ENCODE measurements at places on chromosomes 16 and 17. TPM values are rescaled to one million over a fixed set of nuclear protein-coding genes. Genes with fewer than 3 reads are reported as not detected.

DNA sequence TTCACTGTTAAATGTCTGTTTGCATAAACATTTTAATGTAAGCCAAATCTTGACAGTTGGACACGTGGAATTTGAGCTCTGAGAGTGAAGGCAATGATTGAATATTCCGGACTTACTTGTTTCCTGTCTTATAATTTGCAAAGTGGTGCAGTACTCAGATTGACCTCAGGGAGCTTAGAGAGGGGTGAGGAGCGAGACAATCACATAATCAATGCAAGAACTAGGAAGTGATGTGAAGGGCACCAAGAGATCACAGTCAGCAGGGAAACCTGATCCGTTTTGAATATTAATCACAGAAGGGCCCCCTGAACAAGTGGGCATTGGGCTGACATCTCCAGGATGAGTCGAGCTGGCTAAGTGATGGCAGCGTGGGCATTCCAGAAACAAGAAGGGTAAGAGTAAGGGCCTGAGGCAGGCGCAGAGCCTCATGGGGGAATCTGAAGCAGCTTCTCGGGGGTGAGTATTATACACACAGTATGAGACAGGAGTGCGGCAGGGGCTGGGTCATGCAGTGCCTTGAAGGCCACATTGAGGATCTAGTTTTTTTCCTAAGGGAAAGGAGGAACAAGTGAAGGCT lies 26.1 kb downstream of the TEX2 start:
- DNase-seq = no peak

SOST gene
- total RNA-seq = 34.3 TPM

DNA sequence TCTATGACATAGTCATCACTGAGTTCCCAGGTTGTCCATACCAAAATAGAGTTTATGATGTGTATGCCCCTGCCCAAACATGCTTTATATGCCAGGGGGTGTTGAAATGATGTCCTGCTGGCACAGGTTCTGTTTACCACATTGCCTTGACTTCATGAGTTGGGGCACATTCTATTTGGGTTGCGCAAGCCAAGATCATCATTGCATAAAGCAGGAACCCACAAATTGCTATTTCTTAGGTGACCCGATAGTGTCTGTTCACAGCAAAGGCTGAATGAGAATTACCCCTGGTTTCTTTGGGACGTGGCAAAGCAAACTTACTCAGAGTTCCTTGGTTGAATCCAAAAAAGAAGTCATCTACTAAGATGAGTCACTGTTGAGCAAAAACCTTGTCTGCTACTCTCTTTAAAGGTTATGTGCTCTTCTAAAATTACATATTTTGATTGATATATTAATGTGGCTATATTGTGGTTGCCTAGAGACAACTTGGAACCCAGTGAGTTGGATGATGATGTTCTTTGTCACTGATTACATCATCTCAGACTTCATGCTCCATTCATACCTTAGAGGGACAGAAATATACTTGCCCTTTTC lies 912.6 kb upstream of the SOX9 start:
- DNase-seq = no peak

DNA sequence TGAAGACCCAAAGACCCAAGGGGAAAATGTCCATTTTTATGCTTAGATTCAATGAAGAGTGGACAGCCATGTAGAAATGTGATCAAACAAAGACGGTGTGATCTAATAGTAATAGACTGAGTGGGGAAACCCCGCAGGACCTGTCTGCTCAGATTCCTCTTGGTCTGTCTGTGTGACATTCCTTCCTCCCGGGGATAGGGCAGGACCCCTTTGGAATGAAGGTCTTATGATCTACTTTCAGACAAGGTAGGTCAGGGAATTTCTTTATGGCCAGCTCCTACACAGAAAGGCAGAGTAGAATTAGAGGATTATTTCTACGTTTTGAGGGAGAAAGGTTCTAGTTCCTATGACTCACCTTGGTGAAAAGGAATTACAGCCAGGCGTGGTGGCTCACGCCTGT lies 267.6 kb downstream of the STX8 start:
- no peak for DNase-seq

KIF2B gene
- not detected for total RNA-seq

DNA sequence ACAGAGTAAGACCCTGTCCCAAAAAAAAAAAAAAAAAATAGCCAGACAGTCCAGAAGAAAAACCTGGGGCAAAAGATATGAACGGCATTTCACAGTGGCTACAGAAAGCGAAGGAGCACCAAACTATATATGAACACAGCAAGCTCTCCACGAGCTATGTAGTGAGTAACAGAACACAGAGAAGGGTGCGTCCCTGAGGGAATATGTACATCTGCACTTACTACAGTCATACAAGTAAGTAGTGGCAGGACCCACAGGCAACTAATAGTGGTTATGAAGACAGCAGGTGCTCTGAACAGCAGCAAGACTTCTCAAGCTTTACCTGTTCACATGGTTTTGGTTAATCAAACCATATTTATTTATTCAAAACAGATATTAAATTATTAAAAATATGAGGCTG lies 15.8 kb downstream of the TRAP1 start:
- no peak for DNase-seq

DNA sequence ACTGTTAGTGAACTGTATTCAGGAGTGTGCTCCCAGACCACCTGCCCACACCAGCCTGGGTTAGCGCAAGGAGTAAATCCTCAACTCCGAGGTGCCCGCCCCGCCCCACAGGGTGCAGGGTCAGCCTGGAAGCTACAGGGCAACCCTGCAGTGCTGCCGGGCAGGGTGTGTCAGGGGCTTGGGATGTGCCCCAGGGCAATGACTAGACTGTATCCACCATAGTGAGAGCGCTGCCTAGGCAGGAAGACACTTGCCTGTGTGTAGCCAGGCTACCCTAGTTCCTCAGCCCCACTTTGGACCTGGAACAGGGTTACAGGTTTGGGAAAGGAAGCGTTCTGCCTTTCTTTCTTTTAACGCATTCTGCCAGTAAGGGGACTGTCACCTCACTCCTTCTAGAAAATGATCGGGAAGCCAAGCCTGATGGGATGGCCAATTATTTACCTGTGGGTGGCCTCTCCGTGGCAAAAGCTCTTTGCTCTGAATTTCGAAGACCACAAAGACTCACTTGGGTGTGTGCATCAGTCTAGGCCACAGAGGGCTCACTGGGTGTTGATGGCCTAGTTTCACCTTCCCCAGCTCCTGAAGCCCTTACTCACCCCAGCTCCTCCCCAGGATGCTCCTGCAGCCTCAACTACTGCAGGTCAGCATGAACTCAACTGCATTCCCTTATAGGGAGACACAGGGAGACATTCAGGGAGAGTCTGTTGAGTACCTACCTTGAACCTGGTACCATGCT lies 90.9 kb downstream of the CCDC182 start:
- no peak for DNase-seq

TVP23A gene
- total RNA-seq = 5.6 TPM

DNA sequence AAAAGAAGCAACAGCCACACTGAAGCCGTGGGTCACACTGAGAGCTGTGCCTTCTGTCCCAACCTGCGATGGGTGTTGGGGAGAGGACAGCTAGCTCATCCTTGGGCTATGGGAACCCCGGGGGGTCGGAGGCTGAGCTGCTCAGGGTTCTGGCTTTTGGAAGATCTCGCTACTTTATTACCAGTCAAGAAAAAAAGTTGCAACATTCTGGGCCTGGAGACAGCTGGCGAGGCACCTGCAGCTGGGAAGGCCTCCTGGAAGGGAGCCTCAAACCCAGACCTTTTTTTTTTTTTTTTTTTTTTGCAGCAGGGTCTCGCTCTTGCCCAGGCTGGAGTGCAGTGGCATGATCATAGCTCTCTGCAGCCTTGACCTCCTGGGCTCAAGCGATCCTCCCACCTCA lies 24.9 kb downstream of the TPSD1 start:
- no peak for DNase-seq

DNA sequence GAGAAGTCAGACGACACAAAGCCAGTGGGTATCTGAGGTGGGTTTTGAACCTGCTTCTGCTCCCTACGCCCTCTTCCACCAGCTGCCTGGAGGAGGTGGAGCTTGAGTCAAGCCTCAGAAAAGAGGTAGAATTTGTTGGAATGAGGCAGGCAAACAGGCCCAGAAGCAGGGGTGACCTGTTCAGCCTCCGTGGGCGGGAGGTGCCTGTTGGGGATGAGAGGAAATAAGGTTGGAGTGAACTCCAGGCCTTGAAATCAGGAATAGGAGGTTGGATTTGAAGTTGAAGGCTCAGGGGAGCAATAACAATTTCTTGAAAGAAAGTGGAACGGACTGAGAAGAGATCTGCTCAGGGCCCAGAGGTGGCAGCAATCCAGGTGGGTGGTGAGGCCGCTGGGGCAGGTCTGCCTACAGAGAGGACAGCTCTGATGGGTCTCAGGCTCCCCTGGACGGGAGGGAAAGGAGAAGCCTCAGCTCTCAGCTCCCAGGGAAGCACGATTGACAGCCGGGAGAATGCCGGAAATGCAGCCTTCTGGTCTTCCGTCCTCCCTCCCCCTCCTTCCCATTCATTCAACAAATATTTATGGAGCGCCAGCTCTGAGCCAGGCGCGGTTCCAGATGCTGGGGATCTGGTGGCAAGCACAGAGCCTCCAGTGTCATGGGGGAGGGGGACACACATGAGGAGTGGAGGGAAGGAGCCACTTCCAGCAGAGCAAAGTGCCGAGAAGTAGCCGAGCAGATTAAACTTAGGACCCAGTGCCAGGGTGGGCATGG lies 61.9 kb upstream of the CIBAR2 start:
- DNase-seq = peak; percentile 91

DNA sequence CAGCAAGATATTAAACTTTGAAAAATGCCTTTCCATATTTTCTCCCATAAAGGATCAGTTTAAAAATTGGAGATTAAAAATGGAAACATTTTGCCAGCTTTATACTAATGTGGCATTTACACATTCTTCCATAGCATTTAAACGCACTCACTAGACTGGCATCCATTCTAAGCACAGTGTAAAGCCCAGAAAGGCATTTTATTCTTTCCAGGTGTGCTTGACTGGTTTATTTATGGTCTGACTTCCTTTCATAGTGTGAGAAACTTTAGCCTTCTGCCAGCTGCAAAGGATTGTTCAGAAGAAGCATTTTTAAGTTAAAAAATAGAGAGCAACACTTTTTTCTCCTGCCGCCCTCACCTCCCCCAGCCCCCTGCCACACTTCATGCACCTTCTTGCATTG lies 271.7 kb upstream of the PSMD7 start:
- DNase-seq = no peak

SYT17 gene
- 2.5 TPM for total RNA-seq

WDR90 gene
- 21.0 TPM for total RNA-seq

CFAP97D1 gene
- total RNA-seq = not detected

DNA sequence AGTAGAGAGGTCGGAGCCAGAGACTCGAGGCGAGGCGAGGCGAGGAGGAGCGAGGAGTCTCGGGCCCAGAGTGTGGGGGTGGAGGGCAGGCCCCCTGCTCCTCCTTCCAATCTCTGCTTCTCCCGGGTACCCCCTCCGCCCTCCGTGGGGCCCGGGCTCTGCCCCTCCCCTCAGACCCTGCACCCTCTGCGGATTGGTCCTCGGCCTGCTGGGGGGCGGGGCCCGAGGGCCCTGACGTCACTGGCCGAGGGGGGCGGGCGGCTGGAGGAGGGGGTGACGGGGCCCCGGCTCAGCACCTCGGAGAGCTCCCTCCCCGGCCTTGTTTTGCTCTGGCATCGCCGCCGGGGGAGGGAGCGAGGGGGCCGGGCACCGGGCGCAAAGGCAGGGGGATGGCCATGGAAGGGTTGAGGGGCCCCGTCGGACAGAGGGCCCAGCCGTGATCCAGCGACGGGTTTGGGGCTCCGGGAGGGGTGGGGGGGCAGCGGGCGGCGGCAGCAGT lies at the start of gene RUNDC3A:
Gene RUNDC3A, plus strand, starts transcription at position 282 of the 499 bp plus-strand sequence. CDS start 232 bp downstream, outside the sequence.
- peak; percentile 90 for DNase-seq

TMEM98 gene
- 65.8 TPM for total RNA-seq

GRCh38 chr16:55543472-55543871 lies 23.0 kb upstream of the CAPNS2 start:
- DNase-seq = no peak

TPSG1 gene
- total RNA-seq = not detected

DNA sequence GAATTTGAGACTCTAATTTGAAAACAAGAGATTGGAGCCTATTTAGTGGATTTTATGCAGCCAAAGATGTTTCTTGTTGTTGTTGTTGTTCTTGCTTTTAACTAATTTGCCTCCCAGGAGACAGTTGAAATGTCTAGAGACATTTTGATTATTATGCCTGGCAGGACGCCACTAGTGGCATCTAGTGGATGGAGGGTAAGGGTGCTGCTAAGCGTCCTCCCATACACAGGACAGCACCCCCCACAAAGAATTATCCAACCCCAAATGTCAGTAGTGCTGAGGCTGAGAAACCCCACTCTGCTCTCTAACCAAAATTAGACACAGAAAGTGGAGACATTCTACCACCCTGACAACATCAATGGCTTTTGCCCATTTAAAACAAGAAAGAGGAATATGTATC lies 15.4 kb upstream of the HSBP1 start:
- DNase-seq = no peak

- peak; percentile 59 for DNase-seq
Measured at GRCh38 chr16:9053006-9053601, 38.3 kb upstream of the HAPSTR1 start.

DNA sequence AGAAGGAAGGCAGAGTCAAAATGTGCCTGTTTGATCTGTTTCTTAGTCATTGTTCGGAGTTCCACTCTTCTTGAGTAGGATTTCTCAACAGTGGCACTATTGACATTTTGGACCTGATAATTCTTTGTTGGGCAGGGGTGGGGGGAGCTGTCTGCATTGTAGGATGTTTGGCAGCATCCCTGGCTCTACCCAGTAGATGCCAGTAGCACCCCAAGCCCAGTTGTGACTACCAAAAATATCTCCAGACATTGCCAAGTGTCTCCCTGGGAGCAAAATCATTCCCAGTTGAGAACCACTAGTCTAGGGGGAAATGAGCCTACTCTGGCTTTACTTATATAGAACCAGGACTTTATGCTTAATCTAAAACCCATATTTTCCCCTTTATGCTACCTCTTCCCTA lies 1.1 kb upstream of the GFOD2 start:
- DNase-seq = no peak

DNA sequence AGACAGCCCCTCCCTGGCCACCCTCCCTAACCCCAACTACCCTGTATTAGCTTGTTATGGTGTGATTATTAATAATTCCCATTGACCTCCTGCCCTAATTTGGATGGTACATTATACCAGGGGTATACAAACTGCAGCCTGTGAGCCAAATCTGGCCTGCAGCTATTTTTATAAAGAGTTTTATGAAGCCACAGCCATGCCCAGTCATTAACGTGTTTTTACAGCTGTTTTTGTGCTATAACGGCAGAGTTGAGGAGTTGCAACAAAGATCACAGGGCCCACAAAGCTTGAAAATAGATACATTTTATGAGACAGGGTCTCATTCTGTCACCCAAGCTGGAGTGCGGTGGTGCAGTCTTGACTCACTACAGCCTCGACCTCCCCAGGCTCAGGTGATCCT lies 6.0 kb downstream of the METTL22 start:
- DNase-seq = no peak
